ENCODE measurements at places on chromosomes 4 and X. TPM values are rescaled to one million over a fixed set of nuclear protein-coding genes. Genes with fewer than 3 reads are reported as not detected.

Gene CDKL2
- 2.1 TPM for total RNA-seq

Gene ADH7
- not detected for total RNA-seq

Gene CXCL8
- 322 TPM for total RNA-seq

Gene F8A2
- total RNA-seq: not detected

Gene FGD1
- 8.3 TPM for total RNA-seq

Gene FGG
- not detected for total RNA-seq

Gene CSAG1
- not detected for total RNA-seq

Gene PPEF2
- not detected for total RNA-seq

Gene SLC26A1
- total RNA-seq: 0.41 TPM

Gene SPANXB1
- total RNA-seq: not detected

Gene ABHD18
- total RNA-seq: 3.5 TPM

Data from glomerular endothelial cell (primary cell).